Putamen (tissue), 1 donor: ENCODE measurements at places on chromosomes 3 and 15.

DNA sequence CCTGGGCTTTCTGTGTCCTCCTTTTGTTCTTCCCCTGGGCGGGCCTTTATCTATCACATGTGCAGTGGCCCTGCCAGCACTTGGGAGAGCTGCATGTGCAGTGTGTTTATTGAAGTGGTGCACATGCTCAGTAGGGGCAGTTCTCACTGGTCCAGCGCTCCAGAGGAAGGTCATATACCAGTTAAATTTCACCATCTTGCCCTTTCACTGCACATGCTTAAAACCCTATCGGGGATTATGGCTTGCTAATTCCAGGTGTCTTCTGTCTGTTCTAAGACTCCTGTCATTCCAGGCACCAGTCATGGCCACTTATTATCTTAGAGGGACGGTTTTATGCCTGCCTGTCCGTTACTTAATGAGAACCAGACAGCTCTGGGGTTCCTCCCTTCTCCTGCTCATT is 52.2 kb downstream of the ROPN1B start:
- no peak for DNase-seq

- DNase-seq = no peak
Measured at GRCh38 chr15:87959080-87959479, 297.5 kb downstream of the NTRK3 start.

DNA sequence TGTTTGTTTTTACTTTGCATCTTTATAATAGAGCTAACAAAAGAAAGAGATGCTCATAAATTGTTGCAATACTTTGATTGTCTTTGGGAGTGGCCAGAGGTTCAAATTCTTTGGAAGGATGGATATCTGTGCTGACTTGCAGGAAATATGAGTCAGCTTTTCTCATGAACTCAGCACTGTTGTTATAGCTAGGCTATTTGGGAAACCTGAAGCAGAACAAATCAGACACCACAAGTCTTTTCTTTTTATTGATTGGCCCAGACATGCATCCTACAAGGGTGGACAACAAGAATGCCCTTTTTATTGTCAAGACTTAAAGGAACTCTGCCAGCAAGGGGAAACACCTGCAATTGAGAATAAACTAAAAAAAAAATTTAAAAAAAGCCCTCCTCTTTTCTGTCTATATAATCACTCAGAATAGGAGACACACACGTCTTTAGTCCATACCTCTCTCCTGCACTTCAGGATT is 4.6 kb upstream of the DENND4A start:
- no peak for DNase-seq

DNA sequence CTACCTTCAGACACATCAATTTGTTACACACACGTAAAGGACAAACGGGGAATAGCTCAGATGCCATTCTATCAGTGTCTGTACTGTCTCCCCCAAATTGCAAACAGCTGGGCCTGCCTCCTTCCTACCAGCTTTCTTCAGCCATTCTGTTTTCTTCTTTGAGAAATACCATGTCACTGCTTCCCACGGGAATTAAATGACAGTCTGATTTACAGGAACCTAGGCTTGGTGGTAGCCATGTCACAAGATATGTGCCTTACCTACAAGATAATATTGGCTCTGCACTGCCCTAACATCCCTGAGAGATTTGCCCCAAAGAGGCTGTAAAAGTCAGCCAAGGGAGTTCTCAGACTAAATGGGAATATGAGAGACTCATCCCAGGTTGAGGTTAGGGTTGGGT is 308.3 kb downstream of the LRTM1 start:
- no peak for DNase-seq

DNA sequence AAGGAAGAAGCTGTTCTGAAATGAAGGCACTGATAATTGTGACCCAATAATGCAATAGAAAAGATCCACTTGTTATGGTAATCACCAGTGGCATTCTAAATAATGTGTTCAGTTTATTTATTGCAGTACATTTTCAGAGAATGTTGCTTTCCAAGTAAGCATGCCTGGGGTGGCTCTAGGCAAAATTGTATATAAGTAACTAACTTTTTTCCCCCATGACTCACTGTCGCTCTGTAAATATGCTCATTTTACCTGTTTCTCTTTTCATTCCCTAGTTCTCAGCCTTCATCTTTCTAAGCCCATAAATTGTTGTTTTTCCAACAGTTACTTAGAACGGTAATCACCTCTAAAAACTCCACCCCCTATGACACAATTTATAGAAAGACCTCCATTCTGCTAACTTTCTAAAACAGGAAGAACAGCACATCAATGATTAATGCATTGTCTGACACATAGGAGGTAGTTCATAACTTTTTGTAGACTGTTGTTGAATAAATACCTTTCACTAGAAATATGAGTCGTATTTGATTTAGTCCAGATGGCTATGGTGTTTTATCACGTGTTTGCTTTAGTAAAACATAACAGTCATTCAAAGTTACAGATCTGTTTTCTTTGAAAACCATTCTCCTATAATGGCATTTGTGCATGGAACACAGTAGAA is 143.1 kb downstream of the LSAMP start:
- no peak for DNase-seq

DNA sequence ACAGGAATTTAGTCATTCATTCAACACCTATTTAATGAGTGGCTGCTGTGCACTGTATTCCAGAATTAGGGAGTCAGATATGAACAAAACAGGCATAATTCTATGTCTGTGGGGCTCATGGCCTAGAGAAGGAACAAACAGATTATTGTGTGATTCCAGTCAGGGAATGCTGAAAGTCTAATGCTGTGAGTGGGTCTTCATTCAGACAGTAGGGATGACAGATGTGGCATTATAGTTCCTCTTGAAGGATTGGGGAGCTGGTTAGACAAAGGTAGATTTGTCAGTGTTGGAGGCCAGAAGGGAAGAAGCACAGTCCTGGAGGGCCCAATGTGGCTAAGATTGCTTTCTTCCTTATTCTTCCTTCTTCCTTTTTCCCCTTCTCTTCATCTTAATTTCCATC is 226.4 kb upstream of the EIF1B start:
- DNase-seq = no peak

- DNase-seq = no peak
Measured at GRCh38 chr3:132232231-132232792, 84.9 kb upstream of the ACP3 start.

- DNase-seq = no peak
Measured at GRCh38 chr15:88835646-88836045, 32.4 kb downstream of the ACAN start.

DNA sequence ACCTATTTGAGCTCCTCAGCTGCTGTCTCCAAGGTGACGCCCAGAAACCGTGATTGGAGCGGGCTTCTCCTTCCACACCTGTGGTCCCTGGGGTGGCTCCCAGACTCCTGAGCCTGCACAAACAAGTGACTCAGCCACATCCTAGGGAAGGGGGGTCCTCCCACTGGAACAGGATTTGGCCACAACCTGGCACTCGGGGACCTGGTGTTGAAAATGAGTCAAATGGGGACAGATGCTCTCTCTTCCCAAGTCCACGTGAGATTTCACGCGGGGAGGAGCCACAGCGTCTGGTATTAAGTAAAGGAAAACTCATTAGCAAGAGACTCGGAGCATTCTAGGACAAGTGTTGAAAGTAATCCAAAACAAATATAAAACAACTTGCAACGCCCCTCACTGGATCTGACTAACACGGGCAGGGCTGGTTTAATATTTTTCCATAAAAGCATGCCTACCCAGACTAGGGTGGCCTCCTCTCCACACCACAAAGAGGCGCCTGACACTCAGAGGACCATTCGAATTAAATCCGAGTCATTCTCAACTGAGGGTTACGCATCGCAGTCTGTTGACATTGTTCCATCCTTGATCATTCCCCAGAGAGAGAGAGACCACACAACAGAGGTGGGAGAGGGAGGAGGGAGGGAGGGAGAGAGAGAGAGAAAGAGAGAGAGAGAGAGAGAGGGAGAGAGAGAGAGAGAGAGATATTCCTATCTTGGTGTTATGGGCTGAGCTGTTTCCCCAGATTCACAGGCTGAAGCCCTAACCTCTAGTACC is 74.4 kb downstream of the MGLL start:
- no peak for DNase-seq

- DNase-seq = peak; percentile 37
Measured at GRCh38 chr3:24521420-24522145, 26.9 kb upstream of the THRB start.

DNA sequence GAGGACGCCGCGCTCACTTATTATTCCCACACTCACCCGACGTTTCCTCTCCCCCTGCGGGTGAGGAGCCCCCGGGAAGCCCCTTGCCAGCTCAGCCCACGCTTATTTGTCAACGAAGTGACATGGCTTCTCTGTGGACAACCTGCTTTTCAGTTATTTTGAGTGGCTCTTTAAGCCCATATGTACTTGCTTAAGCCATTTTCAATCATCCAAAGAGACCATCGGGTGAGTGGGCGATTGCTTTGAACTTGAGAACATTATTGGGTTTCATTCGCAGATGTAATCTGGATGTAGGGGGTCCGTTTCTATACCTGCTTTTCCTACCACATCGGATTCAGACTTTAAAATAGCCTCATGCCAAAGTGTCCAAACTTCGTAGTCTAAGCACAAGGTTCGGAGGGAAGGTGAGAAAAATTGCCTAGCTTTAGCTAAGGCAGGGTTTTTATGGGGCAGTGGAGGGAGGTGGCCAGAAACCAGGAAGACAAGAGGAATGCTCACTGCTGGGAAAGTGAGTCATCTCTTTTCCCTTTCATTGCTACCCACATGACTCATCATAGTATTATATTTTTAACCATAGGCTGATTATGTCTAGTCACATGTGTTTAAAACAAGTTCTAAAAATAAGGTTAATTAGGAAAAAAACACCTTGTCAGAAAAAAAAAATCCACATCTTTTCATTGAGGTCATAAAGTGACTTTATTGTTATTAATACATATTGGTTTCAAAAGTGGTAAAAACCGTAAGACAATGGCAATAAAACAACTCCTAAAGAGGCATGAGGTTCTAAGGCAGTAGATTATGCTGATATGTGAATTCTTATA is 773.1 kb upstream of the NR2F2 start:
- no peak for DNase-seq

DNA sequence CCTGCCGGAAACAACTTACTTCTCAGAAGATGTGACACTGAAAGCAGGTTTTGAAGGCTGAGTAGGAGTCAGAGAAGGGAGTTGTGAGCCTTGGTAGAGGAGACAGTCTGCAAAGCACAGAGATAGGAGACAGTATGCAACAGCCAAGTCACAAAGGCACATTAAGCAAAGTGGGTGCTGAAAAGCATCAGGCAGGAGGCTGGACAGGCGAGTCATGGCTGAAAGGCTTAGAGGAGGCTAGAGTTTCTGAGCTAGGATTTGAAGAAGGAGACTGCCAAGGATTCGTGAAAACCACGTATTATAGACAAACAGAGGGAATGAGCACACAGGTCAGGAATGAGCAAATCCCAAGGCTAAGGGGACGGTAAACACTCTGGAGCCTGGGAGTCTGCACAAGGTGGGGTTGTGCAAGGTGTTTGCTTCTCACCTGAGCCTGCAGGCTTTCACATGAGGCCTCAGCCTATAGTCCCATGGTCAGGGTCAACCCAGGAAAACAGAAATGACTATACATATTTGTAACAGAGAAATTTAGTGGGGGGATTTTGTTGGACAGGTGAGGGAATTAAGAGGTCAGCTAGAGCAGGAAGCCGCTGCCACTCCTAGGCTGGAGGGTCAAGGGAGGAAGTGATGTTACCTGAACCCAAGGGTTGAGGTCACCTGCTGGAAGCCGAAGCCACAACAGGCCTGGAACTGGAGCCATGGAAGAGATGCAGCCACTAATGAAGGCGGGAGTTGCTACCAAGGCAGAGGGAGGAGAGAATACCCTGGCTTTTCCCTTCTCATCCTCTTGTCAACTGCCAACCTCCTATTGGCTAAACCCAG is 23.1 kb upstream of the TRIM71 start:
- DNase-seq = no peak

GRCh38 chr3:16888785-16889607 is 4.2 kb downstream of the PLCL2 start:
- DNase-seq = no peak

GRCh38 chr3:22779737-22780136 is 423.4 kb upstream of the UBE2E2 start:
- no peak for DNase-seq

GRCh38 chr3:32449691-32450090 is 53.0 kb downstream of the CMTM6 start:
- no peak for DNase-seq

- no peak for DNase-seq
Measured at GRCh38 chr15:77060546-77060945, 10.4 kb downstream of the TSPAN3 start.

DNA sequence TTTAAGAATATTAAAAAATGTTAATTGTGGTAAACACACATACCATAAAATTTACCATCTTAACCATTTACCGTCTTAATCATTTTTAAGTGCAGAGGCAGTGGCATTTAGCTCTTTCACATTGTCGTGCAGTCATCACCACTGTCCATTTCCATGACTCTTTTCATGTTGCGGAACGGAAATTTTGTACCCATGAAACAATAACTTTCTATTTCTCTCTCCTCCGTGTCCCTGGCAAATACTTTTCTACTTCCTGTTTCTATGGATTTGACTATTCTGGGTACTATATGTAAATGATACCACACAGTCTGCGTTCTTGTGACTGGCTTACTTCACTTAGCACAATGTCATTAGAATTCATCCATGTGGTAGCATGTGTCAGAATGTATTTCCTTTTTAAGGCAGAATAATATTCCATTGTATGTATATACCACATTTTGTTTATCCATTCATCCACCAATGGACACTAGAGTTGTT is 27.9 kb downstream of the AKAP13 start:
- no peak for DNase-seq

- no peak for DNase-seq
Measured at GRCh38 chr3:122902326-122902725, 107.5 kb downstream of the SLC49A4 start.

DNA sequence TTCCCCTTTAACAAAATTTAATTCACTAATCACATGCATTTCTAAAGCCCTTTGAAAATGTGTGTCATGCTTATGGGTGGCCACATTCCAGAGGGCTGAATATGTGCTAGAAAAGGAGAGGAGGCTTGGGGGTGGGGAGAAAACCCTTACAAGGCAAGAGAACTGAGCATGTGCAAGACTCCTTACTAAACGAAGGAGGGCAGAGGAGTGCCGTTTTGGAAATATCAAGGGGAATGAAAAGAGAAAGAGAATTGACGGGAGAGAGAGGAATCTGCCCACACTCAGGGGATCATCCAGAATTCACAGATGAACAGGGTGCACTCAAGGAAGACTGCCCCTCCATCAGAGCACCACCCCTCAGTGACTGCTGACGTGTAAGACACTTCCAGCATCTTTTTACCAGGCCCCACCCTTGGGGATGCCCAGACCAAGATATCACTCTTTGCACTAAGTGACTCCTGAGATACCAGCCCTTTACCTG is 37.9 kb upstream of the TSC22D2 start:
- peak; percentile 58 for DNase-seq

GRCh38 chr3:134205451-134205850 is 45.2 kb downstream of the RYK start:
- DNase-seq = no peak

- peak; percentile 78 for DNase-seq
Measured at GRCh38 chr3:56702490-56703315, 19.6 kb upstream of the TASOR start.
